ENCODE measurements at places on chromosomes 3 and 15.

- no peak for DNase-seq
These were observed 1.8 kb upstream of the GSK3B start for GRCh38 chr3:120095979-120096426.

DNA sequence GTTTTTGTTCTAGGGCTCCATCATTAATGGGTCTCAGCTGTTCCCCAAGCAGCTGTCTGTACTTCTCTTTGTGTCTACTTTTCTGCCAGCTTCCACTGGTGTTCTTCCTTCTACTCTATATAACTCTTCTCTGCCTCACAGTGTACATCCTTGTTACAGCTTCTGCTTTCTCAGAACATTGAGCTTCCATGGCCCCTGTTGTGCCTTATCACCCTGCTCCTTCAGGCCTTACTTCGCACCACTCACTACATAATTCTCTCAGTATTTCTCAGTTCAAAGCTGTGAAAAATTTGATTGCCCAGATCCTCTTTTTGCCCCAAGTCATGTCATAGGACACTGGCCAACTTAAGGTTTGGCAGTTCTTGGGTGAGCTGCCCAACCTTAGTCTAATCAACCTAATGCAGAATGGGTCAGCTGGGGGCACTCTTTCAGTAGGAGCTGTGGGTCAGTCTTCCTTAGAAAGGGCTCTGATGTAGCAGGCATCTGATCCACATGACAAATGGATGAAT is 28.9 kb downstream of the CSTA start:
- no peak for DNase-seq

GRCh38 chr15:70605606-70606410 is 157.6 kb downstream of the UACA start:
- no peak for DNase-seq

- no peak for DNase-seq
These were observed 12.4 kb downstream of the PIF1 start for GRCh38 chr15:64813075-64813474.

- DNase-seq: no peak
These were observed 266.1 kb upstream of the NR2F2 start for GRCh38 chr15:96064351-96064756.

- no peak for DNase-seq
These were observed 33.9 kb upstream of the STRIT1 start for GRCh38 chr3:155327430-155327829.

DNA sequence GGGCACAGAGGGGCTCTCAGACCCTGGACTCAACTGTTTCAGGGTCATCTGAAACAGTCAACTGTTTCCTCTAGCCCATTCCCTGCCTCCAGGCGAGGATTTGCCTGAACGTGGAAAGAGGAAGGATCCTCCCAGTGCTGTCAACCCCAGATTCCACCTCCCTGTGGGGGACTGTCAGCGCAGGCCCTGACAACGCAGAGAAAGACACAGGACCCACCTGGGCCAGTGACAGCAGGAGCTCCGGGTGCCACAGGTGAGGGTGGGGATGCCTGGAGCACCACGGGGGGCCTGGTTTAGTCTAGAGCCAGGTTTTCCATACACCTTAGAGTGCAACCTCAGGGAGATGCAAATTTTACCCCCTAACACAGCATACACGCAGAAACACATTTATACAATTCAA is 19.5 kb upstream of the LAMP3 start:
- no peak for DNase-seq

DNA sequence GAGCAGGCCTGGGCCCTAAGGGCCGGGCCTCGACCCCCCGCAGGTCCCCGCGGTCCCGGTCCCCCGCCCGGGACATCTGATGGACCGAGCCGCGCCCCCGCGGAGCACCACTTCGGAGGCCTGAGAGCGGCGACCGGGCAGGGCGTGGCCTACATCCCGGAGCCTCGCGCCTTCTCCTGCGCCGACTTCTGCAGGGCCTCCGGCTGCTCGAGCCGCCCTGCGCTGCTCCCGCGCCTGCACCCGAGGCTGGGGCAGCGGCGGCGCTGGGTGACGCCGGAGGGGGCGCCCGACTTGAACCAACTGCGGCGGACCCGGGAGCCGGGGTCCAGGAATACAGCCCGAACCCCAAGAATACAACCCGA is 14.9 kb upstream of the GP9 start:
- no peak for DNase-seq

DNA sequence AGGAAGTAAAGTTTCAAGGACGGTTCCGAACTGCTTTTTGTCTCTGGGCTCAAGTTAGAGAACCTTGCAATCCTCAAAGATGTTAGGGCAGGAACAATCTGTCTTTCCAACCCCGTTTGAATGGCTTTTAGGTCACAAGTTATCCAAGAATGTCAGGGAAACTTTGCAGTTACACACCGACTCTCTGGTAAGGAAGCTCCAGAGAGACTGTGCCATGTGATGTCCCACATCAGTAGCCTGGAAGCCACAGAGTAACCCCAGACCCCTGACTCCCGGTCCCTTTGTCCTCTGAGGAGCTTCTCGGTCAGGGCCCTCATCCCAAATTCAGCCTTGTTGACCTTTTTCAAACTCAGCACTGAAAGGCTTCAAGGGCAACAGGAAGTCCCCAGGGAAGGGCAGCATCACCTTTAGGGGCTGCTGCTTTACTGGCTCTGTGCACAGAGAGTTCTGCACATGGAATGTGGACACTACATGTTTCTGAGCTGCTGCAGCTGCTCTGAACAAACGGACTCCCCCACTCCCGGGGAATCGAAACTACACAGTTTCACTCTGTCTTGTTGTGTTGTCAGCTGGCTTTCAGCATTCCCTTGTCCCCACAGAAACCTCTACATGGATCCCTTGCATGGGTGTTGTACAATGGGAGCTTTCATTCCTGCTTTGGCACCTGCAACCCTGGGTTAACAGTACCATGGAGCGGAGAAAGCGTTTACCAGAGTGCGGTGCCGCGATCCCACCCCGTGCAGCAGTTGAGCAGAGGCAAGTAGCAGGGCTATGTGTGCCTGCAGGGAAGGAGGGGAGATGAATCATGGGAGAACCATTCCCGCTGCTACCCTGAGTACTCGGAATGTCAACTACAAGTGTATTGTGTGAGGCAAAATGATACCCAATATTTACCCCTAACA is 408.2 kb upstream of the THBS1 start:
- DNase-seq: no peak

DNA sequence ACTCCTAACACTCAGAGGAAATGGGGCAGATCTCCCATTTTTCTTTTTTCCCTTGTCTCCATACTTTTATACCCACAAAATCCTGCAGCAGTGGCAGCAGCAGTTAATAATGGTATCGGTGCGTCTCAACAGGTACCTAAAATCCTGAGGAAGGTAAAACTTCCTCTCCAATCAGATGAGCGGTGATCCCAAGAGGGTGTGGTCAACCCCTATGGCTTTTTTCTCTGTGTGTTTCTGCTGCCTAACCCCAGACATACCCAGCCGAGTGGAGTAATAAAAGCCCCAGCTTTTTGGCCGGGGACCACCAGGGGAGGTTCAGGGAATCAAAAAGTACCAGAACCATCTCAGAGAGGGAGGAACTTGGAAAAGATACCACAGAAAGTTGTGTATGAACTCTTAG is 9.1 kb downstream of the GK5 start:
- DNase-seq: no peak

- no peak for DNase-seq
These were observed 22.5 kb upstream of the KCNMB2 start for GRCh38 chr3:178513546-178514380.

DNA sequence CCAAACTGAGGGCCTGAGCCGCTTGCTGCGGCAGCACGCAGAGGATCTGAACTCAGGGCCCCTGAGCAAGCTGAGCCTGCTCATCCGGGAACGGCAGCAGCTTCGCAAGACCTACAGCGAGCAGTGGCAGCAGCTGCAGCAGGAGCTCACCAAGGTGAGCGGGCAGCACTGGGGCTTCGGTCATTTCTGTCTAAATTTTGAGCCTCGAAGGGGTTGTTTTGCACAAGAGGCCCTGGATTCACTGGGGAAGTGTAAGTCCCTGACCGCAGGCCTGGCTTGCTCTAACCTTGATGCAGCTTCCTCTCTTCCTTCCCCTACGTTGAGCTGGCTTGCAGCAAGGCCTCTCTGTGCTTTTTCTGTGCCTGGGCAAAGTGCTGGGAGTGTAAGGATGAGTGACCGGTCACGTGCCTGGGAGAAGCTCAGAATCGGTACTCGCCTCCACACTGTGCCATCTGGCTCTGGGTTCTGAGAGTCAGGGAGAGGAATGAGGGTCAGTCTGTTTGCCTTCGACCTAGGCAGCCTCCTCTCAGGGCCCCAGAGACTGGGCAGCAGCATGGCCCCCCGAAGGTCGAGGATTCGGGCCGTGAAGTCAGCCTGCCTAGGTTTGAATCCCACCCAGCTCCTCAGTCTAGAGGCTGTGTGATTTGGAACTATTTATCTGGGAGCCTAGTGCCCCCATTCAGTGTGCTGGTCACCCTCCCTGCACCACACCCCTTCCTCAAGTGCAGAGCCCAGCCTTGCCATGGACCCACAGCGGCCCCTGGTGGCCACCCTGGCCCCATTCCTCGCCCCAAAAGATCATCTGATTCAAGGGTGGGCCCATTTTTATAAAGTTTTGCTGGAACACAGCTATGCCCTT is 1.4 kb downstream of the FES start:
- peak; percentile 17 for DNase-seq

DNA sequence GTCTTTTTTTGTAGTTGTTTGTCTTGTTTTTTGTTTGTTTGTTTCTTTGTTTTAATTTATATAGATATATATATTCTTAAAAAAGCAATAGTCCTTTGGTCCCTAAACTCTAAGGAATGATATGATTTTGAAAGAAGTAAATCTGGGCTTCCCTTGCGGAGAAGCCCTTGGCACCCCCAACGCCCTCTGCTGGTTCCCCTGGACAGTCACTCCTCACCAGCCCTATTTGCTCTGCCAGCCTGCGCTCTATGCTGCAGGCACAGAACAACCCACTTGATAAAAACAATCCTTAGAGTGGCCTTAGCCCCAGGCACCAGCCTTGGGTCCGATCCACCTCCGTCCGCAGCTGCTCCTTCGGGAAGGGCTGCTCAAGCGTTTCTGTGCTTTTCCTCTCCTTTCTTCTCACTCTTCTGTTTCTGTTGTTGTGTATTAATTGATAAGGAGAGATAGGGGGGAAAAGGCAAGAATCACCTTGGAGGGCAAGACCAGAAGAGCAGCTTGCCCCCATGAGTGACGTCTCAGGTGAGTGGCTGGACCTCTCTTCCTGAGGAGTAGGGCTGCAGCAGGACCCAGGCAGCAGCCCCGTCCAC is 13.7 kb upstream of the PARP6 start:
- DNase-seq: no peak

DNA sequence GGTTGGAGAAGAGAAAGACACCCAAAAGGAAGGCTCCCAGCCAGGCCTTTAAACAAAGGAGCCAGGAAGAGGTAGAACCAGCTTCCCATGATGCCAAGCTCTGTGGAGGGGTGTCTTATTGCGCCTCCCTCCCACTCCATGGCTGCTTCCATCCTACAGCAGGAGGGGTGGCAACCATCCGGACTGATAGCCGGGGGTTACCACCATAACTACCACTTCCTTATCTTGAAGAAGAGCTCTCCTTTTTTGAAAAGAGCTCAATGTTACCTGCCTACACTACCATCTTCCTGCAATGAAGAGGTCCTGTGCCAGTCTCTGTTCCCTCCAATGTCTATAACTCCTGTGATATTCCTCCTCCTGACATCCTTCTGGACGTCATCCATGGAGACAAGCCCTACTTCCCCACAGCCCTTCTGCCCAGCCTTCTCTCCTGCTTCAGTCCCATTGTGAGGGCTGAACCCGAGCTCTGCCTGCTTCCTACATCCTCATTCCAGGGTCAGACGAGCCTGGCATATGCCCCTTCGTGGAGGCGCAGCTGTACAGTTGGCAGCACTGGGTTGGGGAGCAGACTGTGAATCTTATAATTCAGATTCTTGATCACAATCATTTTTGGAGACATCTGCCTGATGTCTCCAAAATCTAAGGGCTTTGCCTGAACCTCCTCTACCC is 8.5 kb downstream of the CCDC9B start:
- DNase-seq: no peak

DNA sequence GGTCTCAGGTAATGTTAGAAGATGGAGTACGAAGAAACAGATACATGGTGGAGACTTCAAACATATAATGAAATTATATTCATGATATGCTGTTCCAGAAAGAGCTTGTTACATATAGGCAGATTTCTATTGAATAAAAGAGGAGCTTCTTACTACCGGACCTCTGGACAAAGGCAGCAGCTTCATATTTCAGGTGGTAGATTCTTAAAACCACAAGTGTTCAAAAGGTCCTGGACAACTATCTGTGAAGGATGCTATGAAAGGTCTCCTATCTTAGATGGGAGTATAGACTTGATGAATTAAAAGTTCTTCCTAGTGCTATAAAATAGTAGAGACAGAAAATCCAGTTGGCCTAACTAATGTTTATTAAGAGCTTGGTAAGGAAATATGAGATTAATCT is 43.2 kb downstream of the MYLK start:
- DNase-seq: no peak

DNA sequence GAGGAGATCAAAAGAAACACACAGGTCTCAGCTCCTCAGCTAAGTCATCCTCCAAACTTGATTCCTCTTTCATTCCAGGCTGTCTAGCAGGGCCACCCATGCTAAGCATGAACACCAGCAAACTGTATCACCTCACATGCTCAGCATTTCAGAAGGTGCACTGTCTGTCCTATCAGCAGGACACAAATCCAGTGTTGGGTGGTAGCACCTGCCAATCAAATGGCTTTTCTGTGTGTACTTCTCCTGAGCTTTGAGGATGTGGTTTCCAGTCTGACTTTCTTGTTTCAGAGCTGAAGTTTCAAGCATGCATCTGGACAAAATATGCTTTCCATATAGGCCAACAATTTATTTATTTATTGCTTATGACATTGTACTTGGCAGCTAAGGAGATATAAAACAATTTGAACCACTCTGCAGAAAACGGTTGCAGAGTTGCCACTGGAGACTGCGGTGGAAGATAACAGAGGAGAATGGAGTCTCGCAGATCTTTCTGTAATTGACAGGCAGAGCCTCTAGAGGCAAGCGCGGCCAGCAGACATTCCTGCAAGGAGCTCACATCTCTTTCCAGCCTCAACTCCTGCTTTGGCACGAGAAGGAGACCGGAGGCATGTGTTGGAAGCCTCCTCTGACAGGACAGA is 167.1 kb upstream of the WNT5A start:
- DNase-seq: no peak

GRCh38 chr15:64251121-64251520 is 88.3 kb upstream of the PPIB start:
- no peak for DNase-seq

DNA sequence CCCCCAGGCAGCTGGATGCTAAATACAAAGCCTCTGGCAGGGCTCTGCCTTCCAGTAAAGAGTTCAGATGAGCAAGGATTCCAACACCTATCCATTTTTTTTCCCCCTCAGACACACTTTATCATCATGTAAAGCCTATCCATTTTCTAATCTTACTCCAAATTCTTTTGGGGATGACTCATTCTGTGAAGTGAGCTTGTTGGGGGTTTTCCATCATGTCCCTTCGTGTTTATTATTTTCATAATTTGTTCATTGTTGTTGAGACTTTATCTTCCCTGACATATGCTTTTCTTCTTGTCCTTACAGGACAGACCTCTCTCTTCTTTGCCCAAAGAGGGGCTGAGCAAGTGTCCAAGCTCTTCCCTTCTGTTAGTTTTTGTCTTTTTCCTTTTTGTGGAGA is 34.7 kb upstream of the SH3BP5 start:
- no peak for DNase-seq

GRCh38 chr3:77660718-77661117 is 620.8 kb downstream of the ROBO2 start:
- no peak for DNase-seq
